ENCODE measurements at places on chromosomes 2 and 18.

GRCh38 chr2:167271932-167272331 lies 383.7 kb downstream of the XIRP2 start:
- DNase-seq = no peak

DNA sequence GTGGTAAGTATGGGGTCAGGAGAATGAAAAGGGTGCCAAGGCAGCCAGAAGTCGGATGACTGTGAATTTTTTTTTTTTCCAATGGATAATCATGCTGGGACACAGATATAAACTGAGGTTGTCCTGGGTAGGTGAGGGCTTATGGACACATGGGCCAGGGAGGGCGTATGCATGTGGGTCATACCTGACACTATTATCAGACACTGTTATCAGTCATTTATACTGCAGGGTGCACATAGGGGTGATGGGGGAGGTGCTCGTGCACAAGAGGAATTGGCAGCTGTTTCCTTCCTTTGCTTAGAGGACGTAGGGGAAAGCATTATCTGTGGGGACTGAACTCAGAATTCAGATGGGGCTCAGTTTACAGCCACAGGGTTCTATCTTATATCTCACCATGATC lies 10.1 kb downstream of the CTIF start:
- DNase-seq = no peak

DNA sequence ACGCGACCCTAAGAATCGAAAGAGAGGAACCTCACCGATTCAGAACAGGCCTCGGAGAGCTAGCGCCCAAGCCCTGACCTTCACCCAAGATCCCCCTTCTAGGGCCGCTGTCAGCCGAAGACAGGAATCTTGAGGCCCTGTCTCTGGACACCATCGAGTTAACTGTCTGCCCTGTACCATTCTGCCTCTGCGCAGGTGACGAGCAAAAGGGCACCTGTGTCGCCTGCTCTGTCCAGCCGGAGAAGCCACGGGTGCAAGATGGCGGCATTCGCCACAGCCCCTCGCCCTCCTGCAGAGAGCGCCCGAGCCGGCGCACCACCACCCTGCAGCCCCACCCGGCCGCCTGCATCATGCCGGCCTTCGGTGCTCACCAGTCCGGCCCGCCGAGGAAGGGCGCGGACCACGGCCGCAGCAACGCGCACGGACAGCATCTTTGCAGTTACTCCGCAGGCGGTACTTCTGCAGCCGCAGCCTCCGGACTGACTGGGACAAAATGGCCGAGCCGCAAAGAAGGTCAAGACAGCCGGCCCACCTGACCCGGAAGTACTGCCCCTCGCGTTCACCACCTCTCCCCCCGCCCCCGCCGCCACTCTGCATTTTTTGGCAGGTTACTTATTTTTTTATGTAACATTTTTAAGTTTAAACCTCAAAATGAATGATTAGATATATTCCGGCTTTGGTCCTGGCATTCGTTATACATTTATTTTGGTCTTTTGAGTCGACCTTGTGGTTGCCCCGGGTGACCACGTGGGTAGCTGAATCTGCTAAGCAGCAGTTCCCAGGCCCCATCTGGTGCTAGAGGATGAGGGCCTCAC lies at the start of gene ATP5F1A:
ATP5F1A (minus strand) TSS at position 496 of the 815 bp plus-strand sequence; CDS start at position 431, 65 bp downstream.
- peak; percentile 86 for DNase-seq

DNA sequence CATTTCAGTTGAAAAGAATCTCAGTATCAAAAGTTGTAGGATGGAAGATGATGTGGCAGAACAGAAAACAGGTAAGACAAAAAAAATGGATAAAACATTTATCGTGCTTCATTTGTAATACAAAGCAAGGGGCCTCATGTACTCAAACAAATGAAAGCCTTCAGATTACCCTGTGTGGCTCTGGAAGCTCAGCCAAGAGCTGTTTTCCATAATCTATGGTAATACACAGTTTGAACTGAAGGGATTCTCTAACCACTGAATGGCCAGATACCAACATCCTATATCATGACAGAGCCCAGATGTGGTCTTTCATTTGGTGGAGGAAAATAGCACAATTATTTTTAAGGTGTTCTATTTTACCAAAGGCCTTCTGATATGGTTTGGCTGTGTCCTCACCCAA lies 272.1 kb upstream of the RND3 start:
- DNase-seq = no peak

- DNase-seq = no peak
These were observed 337.4 kb upstream of the SLC14A2 start for GRCh38 chr18:45277908-45278307.

DNA sequence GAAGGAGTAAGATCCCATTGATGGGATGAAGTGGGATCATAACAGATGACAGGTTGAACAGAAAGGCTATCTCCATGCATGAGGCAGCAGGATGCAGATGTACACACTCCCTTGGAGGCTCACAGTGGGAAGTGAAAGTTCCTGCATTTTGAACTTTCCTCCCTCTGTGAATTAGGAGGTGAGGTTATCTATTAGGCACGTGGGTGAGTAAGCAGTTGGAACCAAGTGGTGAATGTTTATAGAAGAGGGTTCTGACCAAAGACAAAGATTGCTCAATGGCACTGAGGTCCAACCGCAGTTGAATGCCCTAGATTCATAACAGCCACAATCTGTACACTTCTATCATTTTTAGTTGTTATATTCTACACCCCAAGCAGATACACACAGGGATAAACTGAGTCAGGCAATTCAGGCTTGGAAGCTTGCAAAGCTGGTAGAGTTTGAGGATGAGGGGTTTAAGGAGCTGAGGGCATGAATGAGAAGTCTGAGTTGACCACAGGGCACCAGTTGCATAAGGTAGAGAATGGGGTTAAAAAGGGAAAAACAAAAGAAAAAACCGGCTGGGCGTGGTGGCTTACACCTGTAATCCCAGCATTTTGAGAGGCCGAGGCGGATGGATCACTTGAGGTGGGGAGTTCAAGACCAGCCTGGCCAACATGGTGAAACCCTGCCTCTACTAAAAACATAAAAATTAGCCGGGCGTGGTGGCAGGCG lies 7.1 kb upstream of the KCMF1 start:
- DNase-seq = peak; percentile 64

Measured in SJSA1 (cell line).